ENCODE measurements at places on chromosomes 5 and 9. TPM values are rescaled to one million over a fixed set of nuclear protein-coding genes. Genes with fewer than 3 reads are reported as not detected.

PLAC8L1 gene
- not detected for total RNA-seq

- DNase-seq, result no peak
Measured at GRCh38 chr5:142384014-142384413, 59.2 kb upstream of the SPRY4 start.

- no peak for DNase-seq
Measured at GRCh38 chr9:75148561-75148960, 60.2 kb downstream of the OSTF1 start.

DNA sequence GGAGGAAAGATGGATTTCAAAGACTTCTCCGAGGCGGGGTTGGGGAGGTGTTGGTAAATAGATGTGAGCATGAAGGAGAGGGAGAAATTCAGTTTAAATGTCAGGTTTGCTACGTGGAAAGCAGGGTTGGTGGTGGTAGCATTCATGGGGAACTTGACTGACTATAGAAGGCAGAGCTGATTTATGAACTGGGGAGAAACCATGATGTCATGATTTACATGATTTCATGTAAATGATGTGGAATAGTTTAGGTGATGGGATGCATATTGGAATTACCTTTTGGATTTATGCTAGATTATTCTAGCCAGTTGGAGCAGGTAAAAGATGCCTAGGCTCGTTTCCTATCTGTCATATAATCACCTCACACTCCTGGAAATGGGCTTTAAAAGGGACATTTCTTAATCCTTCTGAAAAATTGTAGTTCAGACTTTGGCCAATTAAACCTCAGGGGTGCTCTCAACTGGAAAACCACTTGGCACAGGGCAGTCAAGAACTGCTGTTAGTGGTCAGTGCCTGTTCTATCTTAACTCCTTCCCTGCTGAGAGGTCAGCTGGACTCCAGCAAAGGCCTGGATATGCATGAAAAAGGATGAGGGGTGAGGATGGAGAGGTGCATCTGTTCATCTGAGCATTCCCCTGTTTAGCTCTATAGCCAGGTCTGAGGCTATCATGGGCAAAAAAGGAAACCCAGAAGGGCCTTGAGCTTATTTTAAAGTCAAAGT is 50.1 kb upstream of the BASP1 start:
- no peak for DNase-seq

Data from Caco-2 (cell line).